Stomach (tissue), 19 donors: ENCODE measurements at places on chromosomes 1 and 21. TPM values are rescaled to one million over a fixed set of nuclear protein-coding genes. Genes with fewer than 3 reads are reported as not detected.

- H3K4me1 ChIP-seq, result peaks cover 8% of the 10 kb centered on the region
- no peak for DNase-seq
- no peaks in the 10 kb centered on the region for H3K27me3 ChIP-seq
- H3K4me3 ChIP-seq, result no peak overlapping the region
- no peak overlapping the region for H3K27ac ChIP-seq
Observed at GRCh38 chr1:192530254-192530653, 45.3 kb upstream of the RGS1 start.

- H3K4me1 ChIP-seq, result no peaks in the 10 kb centered on the region
- no peak overlapping the region for H3K4me3 ChIP-seq
- H3K36me3 ChIP-seq, result no peaks in the 10 kb centered on the region
- no peaks in the 10 kb centered on the region for H3K27me3 ChIP-seq
- DNase-seq, result no peak
Observed at GRCh38 chr21:36563341-36563926, 83.5 kb upstream of the CLDN14 start.

- H3K36me3 ChIP-seq, result no peaks in the 10 kb centered on the region
- no peak overlapping the region for H3K27ac ChIP-seq
- H3K4me3 ChIP-seq, result no peak overlapping the region
- peaks cover 6% of the 10 kb centered on the region for H3K4me1 ChIP-seq
- DNase-seq, result peak; percentile 2
- no peaks in the 10 kb centered on the region for H3K27me3 ChIP-seq
Observed at GRCh38 chr1:30914931-30915330, 6.4 kb upstream of the SDC3 start.

- H3K4me1 ChIP-seq, result no peaks in the 10 kb centered on the region
- H3K36me3 ChIP-seq, result no peaks in the 10 kb centered on the region
- H3K27me3 ChIP-seq, result no peaks in the 10 kb centered on the region
- peak; percentile 66 for DNase-seq
- no peak overlapping the region for H3K27ac ChIP-seq
Observed at GRCh38 chr1:189597083-189597482, 880.6 kb downstream of the BRINP3 start.

Gene FCGR2B
- 3.2 TPM for total RNA-seq

DNA sequence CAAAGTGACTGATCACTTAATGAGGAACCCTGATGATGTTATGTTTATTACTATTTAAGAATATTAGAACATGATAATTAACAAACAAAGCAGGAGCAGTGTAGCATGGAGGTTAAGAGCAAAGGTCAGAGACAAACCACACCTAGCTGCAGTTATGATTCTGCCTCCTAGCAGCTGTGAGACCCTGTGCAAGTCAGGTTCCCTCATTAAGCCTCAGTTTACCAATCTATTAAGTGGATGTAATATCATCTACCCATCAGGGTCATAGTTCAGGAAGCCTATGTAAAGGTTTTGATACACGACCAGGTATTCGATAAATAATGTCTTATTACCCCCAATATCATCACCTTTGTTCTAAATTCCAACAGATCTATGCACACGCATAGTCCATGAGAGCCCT lies 32.0 kb downstream of the DUSP10 start:
- DNase-seq, result peak; percentile 42
- no peaks in the 10 kb centered on the region for H3K27me3 ChIP-seq
- no peak overlapping the region for H3K4me3 ChIP-seq

Gene ADGRL4
- 3.5 TPM for total RNA-seq

DNA sequence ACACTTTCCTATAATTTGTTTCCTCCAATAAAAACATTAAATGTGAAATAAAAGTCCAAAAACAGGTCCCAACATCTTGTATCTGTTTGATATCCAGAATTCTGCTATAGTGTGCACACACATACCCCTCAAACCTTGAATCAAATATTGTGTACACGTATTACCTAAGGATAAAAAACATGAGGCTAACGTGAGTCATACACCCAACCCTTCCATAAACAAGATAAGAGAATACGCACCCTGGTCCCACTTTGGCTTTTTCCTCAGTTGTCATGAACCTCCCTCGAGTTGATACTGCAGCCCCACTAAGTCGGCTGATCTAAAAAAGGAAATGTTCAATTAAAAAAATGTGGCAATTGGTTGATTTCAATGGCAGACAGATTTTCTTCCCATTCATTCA lies 5.2 kb downstream of the KHDC4 start:
- no peaks in the 10 kb centered on the region for H3K27me3 ChIP-seq
- no peak overlapping the region for H3K27ac ChIP-seq
- peaks cover 88% of the 10 kb centered on the region for H3K36me3 ChIP-seq

DNA sequence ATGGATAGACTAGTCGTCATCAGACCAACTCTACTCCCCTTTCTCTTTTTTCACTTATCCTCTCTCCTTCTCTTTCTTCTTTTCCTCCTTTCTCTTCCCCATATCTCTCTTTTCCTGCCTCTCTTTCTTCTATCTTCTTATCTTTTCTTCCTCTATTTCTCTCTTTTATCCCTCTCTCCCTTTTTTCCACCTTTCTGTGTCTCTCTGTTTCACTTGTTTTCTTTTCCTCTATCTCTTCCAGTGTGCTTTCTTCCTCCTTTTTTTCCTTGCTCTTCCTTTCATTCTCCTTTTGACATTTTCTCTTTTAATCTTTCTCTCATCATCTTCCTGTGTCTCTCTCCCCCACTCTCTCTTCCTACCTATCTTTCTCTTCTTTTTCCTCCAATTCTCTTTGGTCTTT lies 159.0 kb upstream of the PTGFR start:
- H3K4me1 ChIP-seq, result no peaks in the 10 kb centered on the region
- no peak for DNase-seq

GRCh38 chr21:38984982-38985567 lies 179.3 kb downstream of the ETS2 start:
- H3K4me3 ChIP-seq, result no peak overlapping the region
- peak; percentile 44 for DNase-seq
- no peaks in the 10 kb centered on the region for H3K36me3 ChIP-seq
- H3K4me1 ChIP-seq, result peaks cover 57% of the 10 kb centered on the region
- H3K27ac ChIP-seq, result peak overlapping the region; percentile 79

- H3K36me3 ChIP-seq, result no peaks in the 10 kb centered on the region
- H3K27ac ChIP-seq, result no peak overlapping the region
- no peaks in the 10 kb centered on the region for H3K27me3 ChIP-seq
- H3K4me3 ChIP-seq, result no peak overlapping the region
- DNase-seq, result no peak
- peaks cover 20% of the 10 kb centered on the region for H3K4me1 ChIP-seq
Observed at GRCh38 chr21:38297871-38298270, 41.1 kb downstream of the KCNJ15 start.

DNA sequence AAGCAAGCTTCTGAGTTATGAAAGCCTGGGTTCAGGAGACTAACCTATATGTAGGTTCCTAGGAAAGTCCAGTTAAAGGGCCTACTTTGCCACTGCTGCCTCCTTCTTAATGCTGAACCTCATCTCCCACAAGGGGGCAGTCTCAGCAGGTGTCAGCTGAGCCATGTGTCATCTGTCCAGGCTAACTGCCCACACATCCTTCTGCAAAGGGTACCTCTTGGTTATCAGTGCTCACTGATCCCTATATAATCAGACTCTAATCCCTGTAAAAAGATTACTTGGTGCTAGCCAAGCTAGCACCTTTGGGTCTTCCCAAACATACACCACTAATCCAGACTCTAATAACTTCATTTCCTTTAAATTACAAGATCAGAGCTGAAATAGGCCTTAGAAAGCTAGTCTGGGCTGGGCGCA lies 9.0 kb downstream of the PRDX1 start:
- no peak overlapping the region for H3K4me3 ChIP-seq
- H3K36me3 ChIP-seq, result peaks cover 99% of the 10 kb centered on the region
- H3K4me1 ChIP-seq, result peaks cover 40% of the 10 kb centered on the region
- H3K27ac ChIP-seq, result no peak overlapping the region
- H3K27me3 ChIP-seq, result no peaks in the 10 kb centered on the region

DNA sequence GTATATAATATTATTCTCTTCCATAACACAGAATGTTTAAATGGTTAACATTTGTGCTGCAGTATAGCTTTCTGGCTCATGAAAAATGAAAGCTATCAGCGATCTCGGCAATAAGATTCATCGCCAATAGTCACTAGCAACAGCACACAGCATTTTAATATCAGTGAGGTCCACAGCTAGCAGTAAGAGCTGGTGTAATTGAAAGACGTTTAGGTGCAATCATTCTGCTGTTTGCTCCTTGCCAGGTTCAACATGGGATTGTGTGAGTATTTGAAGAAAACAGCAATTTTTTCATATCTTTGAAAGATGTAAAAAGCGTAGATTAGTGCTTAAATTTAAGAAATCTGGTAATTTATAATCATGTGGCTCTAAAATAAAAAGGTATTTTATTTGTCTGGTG lies 20.1 kb downstream of the PRKACB start:
- no peak overlapping the region for H3K4me3 ChIP-seq
- H3K27ac ChIP-seq, result no peak overlapping the region
- DNase-seq, result no peak
- no peaks in the 10 kb centered on the region for H3K36me3 ChIP-seq
- no peaks in the 10 kb centered on the region for H3K27me3 ChIP-seq

- no peaks in the 10 kb centered on the region for H3K36me3 ChIP-seq
- no peak overlapping the region for H3K4me3 ChIP-seq
- no peaks in the 10 kb centered on the region for H3K27me3 ChIP-seq
- no peak for DNase-seq
- no peak overlapping the region for H3K27ac ChIP-seq
Observed at GRCh38 chr1:203401199-203401877, 50.4 kb upstream of the FMOD start.

Gene OPTC
- total RNA-seq, result not detected

Gene GJA8
- not detected for total RNA-seq

DNA sequence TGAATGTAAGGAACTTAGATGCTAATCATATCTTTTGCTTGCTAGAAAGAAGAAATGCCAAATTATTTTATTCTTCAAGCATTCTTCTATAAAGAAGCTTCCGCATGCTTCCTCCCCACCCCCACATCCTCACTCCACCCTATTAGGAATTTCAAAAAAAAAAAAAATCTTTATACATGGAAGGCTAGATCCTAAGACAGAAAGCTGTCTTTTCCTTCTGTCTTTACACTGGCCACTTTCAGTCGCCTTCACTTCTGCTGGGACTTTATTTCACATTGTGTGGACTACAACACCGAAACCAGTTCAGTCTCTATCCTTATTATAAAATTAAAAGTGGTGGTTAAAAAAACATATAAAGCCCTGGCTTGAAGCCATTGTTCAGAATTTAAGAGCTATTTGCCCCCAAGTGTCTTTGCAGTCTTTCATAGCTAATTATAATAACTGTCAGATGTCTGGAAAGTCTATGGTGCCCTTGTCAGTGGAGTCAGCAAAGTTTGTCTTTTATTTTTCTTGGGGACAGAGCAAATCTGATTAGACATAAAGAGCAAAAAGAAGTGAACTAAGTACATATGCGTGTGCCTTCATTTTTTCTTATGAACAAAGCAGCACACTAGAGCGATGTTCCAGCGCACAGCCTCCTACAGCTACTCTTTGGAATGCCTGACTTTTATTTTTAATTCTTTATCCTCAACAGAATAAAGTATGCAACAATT lies 297.7 kb downstream of the PTPRC start:
- DNase-seq, result no peak
- peak overlapping the region; percentile 41 for H3K4me3 ChIP-seq
- H3K36me3 ChIP-seq, result no peaks in the 10 kb centered on the region
- H3K27ac ChIP-seq, result no peak overlapping the region
- no peaks in the 10 kb centered on the region for H3K27me3 ChIP-seq
- no peaks in the 10 kb centered on the region for H3K4me1 ChIP-seq

- no peak for DNase-seq
- H3K27ac ChIP-seq, result no peak overlapping the region
- H3K27me3 ChIP-seq, result no peaks in the 10 kb centered on the region
Observed at GRCh38 chr1:219659005-219659600, 46.2 kb upstream of the ZC3H11B start.

DNA sequence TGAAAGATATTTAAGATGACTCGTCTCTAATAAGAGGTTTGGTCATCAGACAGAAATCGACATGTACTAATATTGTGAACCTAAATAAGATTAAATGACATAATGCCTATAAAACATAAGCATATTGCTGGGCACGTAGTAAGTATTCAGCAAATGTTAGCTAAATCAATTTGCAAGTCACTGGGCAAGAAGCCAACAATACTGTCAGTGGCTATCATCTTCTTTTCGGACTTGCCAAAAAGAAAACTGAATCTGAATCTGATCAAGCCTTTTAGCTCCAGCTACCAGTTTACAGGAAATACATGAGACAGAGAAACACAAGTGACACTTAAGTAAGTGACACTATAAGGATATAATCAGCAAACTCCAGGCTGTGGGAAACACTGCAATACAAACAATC lies 46.0 kb downstream of the RPL5 start:
- no peak overlapping the region for H3K4me3 ChIP-seq
- H3K4me1 ChIP-seq, result peaks cover 4% of the 10 kb centered on the region
- no peaks in the 10 kb centered on the region for H3K27me3 ChIP-seq
- peaks cover 5% of the 10 kb centered on the region for H3K36me3 ChIP-seq
- DNase-seq, result no peak

DNA sequence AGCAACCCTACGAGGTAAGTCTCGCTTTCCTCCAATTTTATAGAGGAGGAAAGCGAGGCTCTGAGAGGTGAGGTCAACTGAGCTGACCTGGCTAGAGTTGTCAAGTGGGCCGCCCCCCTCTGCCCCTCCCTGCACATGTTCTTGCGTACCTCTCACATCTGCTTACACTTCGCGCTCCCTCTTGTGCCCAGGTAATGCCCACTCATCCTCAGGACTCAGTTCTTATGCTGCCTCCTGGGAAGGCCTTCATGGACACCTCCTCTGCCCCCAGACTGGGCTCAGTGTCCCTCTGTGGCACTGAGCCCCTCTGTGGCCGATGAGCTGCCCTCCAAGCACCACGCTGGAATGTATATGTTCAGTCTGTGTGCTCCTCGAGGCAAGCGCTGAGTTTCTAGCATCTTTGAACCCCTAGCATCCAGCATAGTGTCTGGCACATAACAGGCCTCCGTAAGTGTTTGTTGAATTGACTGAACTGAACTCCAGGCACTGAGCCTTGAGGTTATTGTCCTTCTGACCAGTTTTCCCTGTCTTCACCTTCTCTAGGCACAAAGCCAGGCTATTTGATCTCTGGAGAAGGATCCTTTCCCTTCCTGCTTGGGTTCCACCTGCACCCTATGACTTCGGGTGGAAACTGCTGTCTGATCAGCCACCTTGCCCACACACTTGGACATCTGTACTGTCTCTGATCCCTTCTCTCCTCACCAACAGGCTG lies 13.5 kb downstream of the MOV10 start:
- H3K36me3 ChIP-seq, result peaks cover 53% of the 10 kb centered on the region
- H3K27ac ChIP-seq, result no peak overlapping the region
- H3K27me3 ChIP-seq, result no peaks in the 10 kb centered on the region
- H3K4me1 ChIP-seq, result no peaks in the 10 kb centered on the region
- no peak overlapping the region for H3K4me3 ChIP-seq

DNA sequence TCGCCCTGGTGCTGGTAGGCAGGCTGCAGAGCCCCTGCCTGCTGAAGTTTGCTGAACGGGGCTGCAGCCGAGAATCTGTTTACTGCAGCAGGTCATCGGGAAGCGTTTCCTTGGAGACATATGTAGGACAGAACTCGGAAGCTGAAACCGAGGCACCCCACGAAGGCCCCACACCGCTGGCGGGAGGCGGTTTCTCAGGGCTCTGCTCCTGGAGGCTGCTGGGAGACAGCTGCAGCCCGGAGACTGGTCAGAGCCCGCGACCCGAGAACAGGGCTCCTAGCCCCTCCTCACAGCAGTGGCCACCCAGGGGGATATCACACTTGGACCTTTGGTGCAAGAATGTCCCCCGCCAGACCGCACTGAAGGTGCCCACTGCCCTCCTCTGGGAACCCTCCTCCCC lies 12.7 kb upstream of the PLCH2 start:
- no peak overlapping the region for H3K27ac ChIP-seq
- peaks cover 7% of the 10 kb centered on the region for H3K4me1 ChIP-seq
- H3K27me3 ChIP-seq, result peaks cover 93% of the 10 kb centered on the region
- H3K4me3 ChIP-seq, result no peak overlapping the region

- no peaks in the 10 kb centered on the region for H3K27me3 ChIP-seq
- H3K27ac ChIP-seq, result no peak overlapping the region
- no peak overlapping the region for H3K4me3 ChIP-seq
- H3K36me3 ChIP-seq, result no peaks in the 10 kb centered on the region
- H3K4me1 ChIP-seq, result no peaks in the 10 kb centered on the region
Observed at GRCh38 chr1:151923422-151923821, 14.1 kb upstream of the THEM4 start.

Gene PMF1
- 15.6 TPM for total RNA-seq
